ENCODE measurements at places on chromosomes 13 and 19.
A peak's percentile ranks its signal among the peaks of the same experiment; 100 is the strongest.

- no peak for DNase-seq
Observed at GRCh38 chr13:112454648-112455334, 78.6 kb downstream of the SPACA7 start.

- DNase-seq = no peak
Observed at GRCh38 chr13:101965096-101965495, 436.8 kb downstream of the FGF14 start.

GRCh38 chr13:66222926-66223325 lies 1007.2 kb downstream of the PCDH9 start:
- DNase-seq = no peak

DNA sequence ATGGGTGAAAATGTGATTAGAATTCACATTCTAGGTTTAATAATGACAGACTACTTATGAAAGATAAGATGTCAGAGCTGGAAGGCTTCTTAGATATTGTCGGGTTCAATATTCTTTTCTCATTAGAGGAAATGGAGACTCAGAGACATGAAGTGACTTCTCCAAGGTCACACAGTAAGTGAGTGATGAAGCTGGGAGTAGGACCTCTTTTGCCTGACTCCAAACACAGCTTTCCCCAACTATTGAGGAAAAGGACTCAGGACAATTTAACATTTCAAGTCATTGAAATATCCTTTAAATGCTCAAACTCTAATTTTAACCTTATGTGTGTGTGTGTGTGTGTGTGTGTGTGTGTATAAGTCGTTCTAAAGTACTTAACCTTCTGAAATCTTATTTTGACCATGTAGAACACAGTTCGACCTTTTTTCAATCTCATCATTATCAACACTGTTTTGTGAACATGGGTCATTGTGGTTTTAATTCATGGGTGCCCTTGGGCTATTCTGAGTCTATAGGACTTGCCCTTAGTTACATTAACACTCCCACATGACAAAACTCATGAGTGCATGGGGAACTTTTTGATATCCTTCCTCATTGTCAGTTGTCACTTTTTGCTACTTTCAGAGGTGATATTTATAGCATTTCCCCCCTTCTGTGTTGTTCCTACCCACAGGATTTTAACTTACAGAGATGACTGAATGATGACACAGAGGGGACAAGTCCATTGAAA lies 53.0 kb downstream of the LRCH1 start:
- no peak for DNase-seq

GRCh38 chr13:41004875-41005693 lies 14.0 kb downstream of the ELF1 start:
- DNase-seq = no peak

- no peak for DNase-seq
Observed at GRCh38 chr13:43482026-43482425, 304.7 kb downstream of the ENOX1 start.

- DNase-seq = no peak
Observed at GRCh38 chr13:47672245-47673008, 328.6 kb downstream of the SUCLA2 start.

GRCh38 chr19:42172261-42172660 lies 40.0 kb upstream of the POU2F2 start:
- DNase-seq = no peak

DNA sequence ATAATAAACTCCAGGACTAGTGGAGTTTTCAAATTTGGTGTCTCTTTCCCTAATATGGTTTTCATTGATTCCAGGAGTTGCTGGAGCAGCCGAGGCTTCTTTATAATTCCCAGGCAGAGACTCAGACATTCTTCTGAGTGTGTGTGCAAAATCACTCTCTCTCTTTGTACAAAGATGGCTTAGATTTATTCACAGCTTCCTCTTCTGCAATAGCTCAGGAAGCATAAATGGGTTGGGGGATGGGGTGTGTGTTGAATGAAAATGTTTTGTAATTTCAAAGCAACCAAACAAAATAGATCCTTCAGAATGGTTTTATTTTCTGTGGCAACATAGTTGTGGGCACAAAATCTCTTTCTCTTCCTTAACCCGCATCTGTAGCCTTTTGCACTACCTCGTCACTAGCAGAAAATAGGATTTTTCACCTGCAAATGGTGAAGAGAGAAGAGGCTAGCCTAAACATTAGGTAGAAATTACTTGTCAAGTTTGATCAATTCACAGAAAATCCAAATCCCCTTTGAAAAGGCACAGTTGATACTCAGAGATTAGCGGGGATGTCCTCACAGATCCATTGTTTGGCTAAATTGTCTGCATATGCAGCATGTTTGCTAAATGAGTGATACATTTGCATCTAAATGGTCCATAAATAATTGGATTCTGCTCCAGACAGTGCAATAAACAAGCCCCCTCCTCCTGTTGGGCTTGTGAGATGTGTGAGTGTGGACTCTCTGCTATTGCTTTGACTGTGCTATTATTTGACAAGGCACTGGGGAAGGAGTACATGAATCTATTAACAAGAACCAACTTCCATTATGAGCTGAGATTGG lies 66.7 kb downstream of the CBY2 start:
- DNase-seq = no peak

DNA sequence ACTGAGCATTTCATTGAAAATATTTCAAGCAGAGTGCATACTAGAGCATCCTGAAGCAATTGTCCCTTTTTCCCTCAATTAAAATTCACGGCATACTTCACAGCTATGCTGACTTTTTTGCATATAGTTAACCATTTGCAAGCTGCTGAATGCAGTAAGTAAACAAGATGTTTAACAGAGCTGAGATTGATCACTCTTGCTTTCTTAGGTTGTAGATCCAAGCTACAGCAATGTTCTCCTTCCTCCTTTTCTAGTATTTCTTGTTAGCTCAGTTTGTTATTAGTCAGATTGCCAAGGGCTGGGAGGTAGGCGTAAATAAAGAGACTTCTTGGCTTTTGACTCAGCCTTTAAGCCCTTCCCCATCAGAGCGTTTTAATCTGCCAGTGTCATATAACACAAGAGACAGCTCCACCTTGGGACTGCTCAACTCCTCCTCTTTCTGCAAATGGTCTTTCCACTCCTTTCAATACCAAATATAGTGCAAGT lies at the start of gene SLITRK6:
TSS of gene SLITRK6 (minus strand) at position 323 of the 486 bp plus-strand sequence. CDS start 2,911 bp downstream, outside the sequence.
- peak; percentile 84 for DNase-seq

DNA sequence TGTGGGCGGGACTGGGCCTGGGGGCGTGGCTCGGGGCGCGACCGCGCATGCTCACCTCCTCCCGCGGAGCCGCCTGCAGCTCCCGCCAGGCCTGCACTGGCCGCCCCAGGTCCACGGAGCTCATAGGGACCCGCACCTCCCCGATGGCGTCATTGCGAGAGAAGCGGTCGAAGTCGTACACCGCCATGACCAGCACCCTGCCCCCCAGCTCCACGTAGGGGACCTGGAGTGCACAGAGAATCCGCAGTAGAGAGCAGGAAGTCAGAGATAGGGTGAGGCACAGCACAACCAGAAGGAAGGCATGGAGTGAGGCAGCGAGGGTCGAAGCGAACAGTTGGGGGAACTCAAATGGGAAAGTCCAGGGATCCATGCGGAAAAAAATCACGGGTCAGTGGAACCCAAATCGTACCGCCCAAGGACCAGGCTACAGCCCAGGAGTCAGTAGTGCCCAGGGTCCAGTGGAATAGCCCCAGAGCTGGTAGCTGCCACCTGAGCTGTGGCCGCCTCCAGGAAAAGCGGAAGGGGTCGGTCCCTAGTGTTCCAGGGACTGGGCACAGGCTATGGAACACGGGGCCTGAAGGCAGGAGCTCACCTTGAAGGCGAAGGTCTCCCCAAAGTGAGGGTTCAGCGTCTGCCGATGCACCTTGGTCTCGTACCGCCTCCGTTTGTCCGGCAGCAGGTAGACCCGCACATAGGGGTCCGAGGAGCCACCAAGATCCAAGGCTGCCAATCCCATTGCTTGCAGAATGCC lies 4.8 kb downstream of the SYT5 start:
- DNase-seq = no peak
